Calu3 (cell line): ENCODE measurements at places on chromosomes 3 and 15. TPM values are rescaled to one million over a fixed set of nuclear protein-coding genes. Genes with fewer than 3 reads are reported as not detected.

KCNMB2 gene
- total RNA-seq = not detected in 2 replicates

CLRN1 gene
- not detected in 2 replicates for total RNA-seq

SYNM gene
- total RNA-seq = 7.8 and 9.4 TPM in 2 replicates

PATL2 gene
- total RNA-seq = 1.7 and 3.8 TPM in 2 replicates

IGDCC3 gene
- not detected in 2 replicates for total RNA-seq

LRRC34 gene
- total RNA-seq = not detected in 2 replicates

KBTBD13 gene
- total RNA-seq = not detected in 2 replicates

RETNLB gene
- total RNA-seq = not detected in 2 replicates

CFAP161 gene
- total RNA-seq = not detected in 2 replicates

FBXW12 gene
- not detected in 2 replicates for total RNA-seq

DNA sequence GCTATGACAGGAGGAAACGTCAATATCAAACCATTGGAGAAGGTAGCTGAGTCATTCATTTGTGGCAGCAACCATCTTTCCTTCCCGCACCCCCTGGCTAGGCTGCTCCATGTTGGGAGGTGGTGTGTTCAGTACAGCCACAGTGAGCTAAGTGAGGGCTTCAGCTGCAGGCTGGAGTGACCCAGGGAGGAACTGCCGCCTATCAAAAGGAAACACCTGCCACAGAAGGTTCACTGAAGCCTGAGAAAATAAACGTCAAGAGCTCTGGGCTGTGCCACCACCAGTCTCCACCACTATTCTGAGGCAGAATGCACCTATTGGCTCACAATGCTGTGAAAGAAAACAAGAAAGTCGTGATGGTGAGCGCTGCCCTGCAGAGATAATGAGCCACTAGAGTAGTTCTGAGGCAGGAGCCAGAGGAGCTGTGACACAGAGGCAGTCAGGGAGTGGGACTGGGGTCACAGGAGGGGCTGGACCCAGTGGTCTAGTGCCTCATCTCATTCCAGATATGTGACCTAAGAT is 34.8 kb upstream of the CD47 start:
- H3K27ac ChIP-seq = no peak overlapping the region
- no peaks in the 10 kb centered on the region for H3K36me3 ChIP-seq
- H3K4me1 ChIP-seq = peaks cover 30% of the 10 kb centered on the region
- H3K27me3 ChIP-seq = no peaks in the 10 kb centered on the region

- H3K4me3 ChIP-seq = no peak overlapping the region
- no peak for DNase-seq
- no peaks in the 10 kb centered on the region for H3K4me1 ChIP-seq
- no peaks in the 10 kb centered on the region for H3K36me3 ChIP-seq
Measured at GRCh38 chr3:163327086-163327485, 1751.2 kb downstream of the SI start.

GRCh38 chr3:145188079-145188770 is 972.8 kb downstream of the PLOD2 start:
- no peak overlapping the region for H3K27ac ChIP-seq
- no peaks in the 10 kb centered on the region for H3K36me3 ChIP-seq
- no peak overlapping the region for H3K4me3 ChIP-seq
- no peak for DNase-seq

DNA sequence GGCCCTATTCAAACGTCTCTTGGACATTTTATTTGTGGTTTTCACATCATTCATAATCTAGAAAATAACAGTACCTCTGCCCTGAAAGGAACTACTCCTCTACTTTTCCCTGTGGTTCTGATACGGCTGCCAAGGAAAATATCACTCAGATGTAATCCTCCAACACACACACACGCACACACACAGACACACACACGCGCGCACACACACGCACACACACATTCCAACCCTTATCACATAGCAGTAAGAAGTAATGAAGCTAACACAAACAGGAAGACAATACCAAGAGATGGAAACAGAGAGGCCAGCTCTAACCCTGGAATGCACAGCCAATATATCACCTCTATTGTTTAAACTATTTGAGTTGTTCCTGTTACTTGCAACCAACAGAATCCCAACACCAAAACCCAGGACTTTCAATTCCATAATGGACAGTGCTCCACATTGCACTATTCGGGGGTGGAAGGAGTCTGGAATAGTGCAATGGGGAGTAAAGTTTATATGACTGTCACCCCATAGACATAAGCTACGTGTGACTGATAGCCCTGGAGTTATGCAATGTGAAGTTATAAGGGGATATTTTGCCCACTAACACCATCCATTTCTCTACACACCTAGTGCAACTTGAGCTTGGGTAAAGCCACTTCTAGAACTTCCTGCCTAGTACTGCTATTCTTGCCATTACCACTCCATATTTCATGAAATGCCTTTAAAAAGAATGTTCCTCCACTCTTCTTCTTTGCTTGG is 71.3 kb upstream of the FNDC3B start:
- no peaks in the 10 kb centered on the region for H3K27me3 ChIP-seq
- DNase-seq = no peak
- H3K4me1 ChIP-seq = peaks cover 65% of the 10 kb centered on the region

- H3K4me3 ChIP-seq = peak overlapping the region; percentile 8
- H3K4me1 ChIP-seq = peaks cover 53% of the 10 kb centered on the region
- H3K27me3 ChIP-seq = no peaks in the 10 kb centered on the region
- peaks cover 13% of the 10 kb centered on the region for H3K36me3 ChIP-seq
Measured at GRCh38 chr15:63374686-63375520, 6.7 kb downstream of the CA12 start.

DNA sequence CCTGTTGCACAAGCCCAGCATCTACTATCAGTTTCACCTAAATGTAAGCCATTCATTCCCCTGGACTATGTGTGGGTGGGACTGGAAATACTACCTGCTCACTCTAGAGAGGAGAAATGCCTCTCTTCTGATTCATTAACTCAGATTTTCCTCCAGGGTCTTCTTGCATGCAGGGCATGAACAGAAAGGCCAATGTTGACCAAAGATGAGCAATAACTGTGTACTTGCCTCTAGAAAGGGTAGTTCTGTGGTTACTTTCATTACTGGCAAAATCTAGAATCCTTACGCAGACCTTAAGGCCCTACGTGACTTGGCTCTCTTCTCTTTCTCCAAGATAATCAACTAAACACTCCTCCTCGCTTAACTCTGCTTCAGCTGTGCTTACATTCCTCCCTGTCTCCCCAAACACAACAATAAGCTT is 81.4 kb upstream of the PSMD6 start:
- no peak overlapping the region for H3K4me3 ChIP-seq
- H3K36me3 ChIP-seq = no peaks in the 10 kb centered on the region
- H3K4me1 ChIP-seq = no peaks in the 10 kb centered on the region
- DNase-seq = no peak
- H3K27ac ChIP-seq = no peak overlapping the region

GRCh38 chr3:120683213-120683612 is 1.2 kb upstream of the HGD start:
- peak overlapping the region; percentile 66 for H3K4me3 ChIP-seq
- H3K36me3 ChIP-seq = peaks cover 27% of the 10 kb centered on the region
- peak overlapping the region; percentile 86 for H3K27ac ChIP-seq
- H3K27me3 ChIP-seq = no peaks in the 10 kb centered on the region

GRCh38 chr3:104988496-104988895 is 378.2 kb upstream of the ALCAM start:
- no peak overlapping the region for H3K27ac ChIP-seq
- DNase-seq = no peak
- no peaks in the 10 kb centered on the region for H3K27me3 ChIP-seq
- no peaks in the 10 kb centered on the region for H3K36me3 ChIP-seq
- H3K4me1 ChIP-seq = no peaks in the 10 kb centered on the region

GRCh38 chr15:40510201-40510600 is 39.4 kb downstream of the CHST14 start:
- H3K27ac ChIP-seq = no peak overlapping the region
- peaks cover 25% of the 10 kb centered on the region for H3K4me1 ChIP-seq
- no peaks in the 10 kb centered on the region for H3K27me3 ChIP-seq
- no peak overlapping the region for H3K4me3 ChIP-seq
- peaks cover 9% of the 10 kb centered on the region for H3K36me3 ChIP-seq
- DNase-seq = no peak

DNA sequence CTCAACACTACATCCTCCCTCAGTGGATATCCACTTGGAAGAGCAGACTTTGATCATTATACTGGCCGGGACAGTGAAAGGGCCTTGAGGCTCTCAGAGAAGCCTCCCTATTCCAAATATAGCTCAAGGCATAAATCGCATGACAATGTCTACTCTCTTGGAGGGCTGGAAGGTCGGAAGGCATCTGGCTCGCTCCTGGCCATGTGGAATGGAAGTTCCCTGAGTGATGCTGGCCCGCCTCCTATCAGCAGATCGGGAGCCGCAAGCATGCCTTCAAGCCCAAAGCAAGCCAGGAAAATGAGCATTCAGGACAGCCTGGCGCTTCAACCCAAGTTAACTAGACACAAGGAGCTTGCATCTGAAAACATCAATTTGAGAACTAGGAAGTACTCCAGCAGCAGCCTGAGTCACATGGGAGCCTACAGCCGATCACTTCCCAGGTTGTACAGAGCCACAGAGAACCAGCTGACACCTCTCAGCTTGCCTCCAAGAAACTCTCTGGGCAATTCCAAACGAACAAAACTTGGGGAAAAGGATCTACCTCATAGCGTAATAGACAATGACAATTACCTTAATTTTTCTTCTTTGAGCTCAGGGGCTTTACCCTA is 25.4 kb downstream of the PHLDB2 start:
- no peak overlapping the region for H3K4me3 ChIP-seq
- H3K4me1 ChIP-seq = no peaks in the 10 kb centered on the region
- peaks cover 4% of the 10 kb centered on the region for H3K36me3 ChIP-seq
- no peak overlapping the region for H3K27ac ChIP-seq
- DNase-seq = no peak
- no peaks in the 10 kb centered on the region for H3K27me3 ChIP-seq

GRCh38 chr15:88382482-88382983 is 84.7 kb downstream of the MRPL46 start:
- no peaks in the 10 kb centered on the region for H3K36me3 ChIP-seq
- DNase-seq = no peak
- no peak overlapping the region for H3K4me3 ChIP-seq
- no peaks in the 10 kb centered on the region for H3K4me1 ChIP-seq

GRCh38 chr15:89299896-89300295 is 34.7 kb downstream of the POLG start:
- H3K4me3 ChIP-seq = no peak overlapping the region
- DNase-seq = no peak
- H3K36me3 ChIP-seq = peaks cover 25% of the 10 kb centered on the region
- H3K27ac ChIP-seq = no peak overlapping the region

GRCh38 chr15:99496302-99496629 is 69.5 kb upstream of the MEF2A start:
- no peaks in the 10 kb centered on the region for H3K36me3 ChIP-seq
- H3K27ac ChIP-seq = no peak overlapping the region
- DNase-seq = no peak
- no peak overlapping the region for H3K4me3 ChIP-seq
- no peaks in the 10 kb centered on the region for H3K4me1 ChIP-seq

DNA sequence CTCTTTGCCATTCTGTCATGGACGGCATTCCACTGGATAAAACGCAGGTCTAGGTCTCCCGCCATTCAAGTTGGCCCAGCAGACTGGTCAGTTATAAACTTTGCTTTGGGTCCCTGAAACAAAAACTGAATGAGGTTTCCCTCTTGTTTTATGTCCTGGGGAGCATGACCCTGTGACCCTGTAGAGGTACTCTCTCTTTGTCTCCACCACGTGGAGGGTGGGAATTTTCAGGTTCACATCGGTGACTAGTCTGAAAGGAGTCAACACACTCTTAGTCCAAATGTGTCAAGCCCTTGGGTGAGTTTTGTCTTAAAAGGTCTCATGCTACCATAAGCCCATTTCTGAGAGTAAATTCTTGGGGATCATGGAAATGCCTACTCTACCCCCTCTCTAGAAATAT is 139.9 kb downstream of the PLCH1 start:
- peaks cover 43% of the 10 kb centered on the region for H3K4me1 ChIP-seq
- H3K27me3 ChIP-seq = no peaks in the 10 kb centered on the region
- H3K36me3 ChIP-seq = no peaks in the 10 kb centered on the region
- H3K27ac ChIP-seq = no peak overlapping the region
- no peak overlapping the region for H3K4me3 ChIP-seq

- H3K27me3 ChIP-seq = no peaks in the 10 kb centered on the region
- H3K4me3 ChIP-seq = no peak overlapping the region
- DNase-seq = peak; percentile 30
Measured at GRCh38 chr3:160444411-160444810, 5.2 kb downstream of the TRIM59 start.

DNA sequence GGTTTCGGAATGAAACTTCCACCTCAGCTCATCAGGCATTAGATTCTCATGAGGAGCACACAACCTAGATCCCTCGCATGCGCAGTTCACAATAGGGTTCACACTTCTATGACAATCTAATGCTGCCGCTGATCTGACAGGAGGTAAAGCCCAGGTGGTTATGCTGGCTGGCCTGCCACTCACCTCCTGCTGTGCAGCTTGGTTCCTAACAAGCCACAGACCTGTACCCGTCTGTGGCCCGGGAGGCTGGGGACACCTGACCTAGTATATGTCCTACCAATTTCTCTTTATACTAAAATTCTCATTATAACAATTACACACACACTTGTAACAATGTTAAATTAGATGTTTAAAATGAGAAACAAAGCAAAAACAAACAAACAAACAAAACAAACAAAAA is 172.2 kb downstream of the SLC9A9 start:
- peaks cover 6% of the 10 kb centered on the region for H3K4me1 ChIP-seq
- no peak for DNase-seq
- H3K27me3 ChIP-seq = peaks cover 7% of the 10 kb centered on the region
- no peak overlapping the region for H3K27ac ChIP-seq
- H3K4me3 ChIP-seq = no peak overlapping the region

DNA sequence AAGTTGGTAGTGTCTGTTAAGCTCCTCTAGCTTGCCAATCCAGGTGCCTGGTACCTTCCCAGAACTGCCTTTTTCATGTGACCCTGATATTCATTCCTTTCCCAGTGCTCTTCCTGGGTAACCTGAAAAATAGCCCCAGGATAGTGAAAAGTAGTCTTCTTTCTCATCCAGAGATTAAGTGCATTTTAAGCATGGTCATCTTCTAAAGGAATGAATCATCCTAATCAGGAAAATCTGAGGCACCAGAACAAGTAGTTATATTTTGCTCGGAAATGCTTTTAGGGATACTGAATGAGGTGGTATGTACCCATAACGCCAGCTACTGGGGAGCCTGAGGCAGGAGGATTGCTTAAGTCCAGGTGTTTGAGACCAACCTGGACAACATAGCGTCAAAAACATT is 23.1 kb upstream of the PDCD6IP start:
- H3K27me3 ChIP-seq = no peaks in the 10 kb centered on the region
- no peak overlapping the region for H3K27ac ChIP-seq
- no peak overlapping the region for H3K4me3 ChIP-seq
- DNase-seq = no peak
- no peaks in the 10 kb centered on the region for H3K4me1 ChIP-seq

GRCh38 chr3:197186887-197187588 is 111.4 kb downstream of the DLG1 start:
- DNase-seq = peak; percentile 17
- H3K27ac ChIP-seq = no peak overlapping the region
- no peak overlapping the region for H3K4me3 ChIP-seq
- H3K36me3 ChIP-seq = no peaks in the 10 kb centered on the region

GRCh38 chr3:10563396-10563795 is 58.0 kb upstream of the ATP2B2 start:
- H3K27ac ChIP-seq = no peak overlapping the region
- H3K4me3 ChIP-seq = no peak overlapping the region
- peaks cover 100% of the 10 kb centered on the region for H3K27me3 ChIP-seq
- H3K36me3 ChIP-seq = no peaks in the 10 kb centered on the region
